ENCODE measurements at places on chromosomes 6 and 20.

GRCh38 chr20:50734730-50735679 lies 3.6 kb downstream of the PARD6B start:
- DNase-seq = no peak

DNA sequence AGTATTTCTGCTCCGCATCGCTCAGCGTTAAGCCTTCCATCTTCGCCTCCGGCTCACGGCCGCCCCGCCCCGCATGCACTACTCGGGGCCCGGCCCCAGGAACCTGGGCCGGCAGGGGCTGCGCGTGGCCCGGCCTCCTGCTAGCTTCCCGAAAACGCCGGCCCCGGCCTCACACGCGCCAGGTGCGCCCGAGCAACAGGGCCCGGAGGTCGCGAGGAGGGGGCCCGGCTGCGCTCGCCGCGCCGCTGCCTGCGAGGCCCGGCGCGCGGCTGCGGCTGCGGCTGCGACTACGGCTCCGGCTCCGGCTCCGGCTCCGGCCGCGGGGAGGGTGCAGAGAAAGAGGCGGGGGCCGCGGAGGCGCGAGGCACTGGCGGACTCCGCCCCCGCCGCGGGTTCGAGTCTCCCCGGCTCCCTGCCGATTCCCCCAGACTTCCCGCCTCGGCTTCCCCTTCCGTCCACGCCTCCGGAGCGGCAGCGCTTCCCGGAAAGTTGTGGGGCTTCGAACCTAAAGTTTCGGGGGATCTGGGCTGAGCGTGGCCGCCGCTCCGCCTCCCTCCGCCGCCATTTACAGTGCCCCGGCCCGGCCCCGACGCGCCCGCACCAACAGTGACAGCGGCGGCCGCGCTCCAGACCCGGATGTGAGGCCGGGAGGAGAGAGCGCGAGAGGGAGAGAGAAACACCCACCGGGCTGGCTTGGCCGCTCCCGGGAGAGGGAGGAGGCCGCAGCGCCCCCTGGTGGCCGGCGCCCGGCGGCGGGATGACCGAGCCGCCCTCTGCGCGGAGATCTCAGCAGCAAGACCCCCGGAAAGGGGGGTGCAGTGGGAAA lies at the start of gene REPS1:
TSS of gene REPS1 (minus strand) at position 611 of the 826 bp plus-strand sequence. CDS start at position 40, 571 bp downstream.
- DNase-seq = peak; percentile 96

- no peak for DNase-seq
Measured at GRCh38 chr6:119355157-119355556, 5.6 kb upstream of the MAN1A1 start.

DNA sequence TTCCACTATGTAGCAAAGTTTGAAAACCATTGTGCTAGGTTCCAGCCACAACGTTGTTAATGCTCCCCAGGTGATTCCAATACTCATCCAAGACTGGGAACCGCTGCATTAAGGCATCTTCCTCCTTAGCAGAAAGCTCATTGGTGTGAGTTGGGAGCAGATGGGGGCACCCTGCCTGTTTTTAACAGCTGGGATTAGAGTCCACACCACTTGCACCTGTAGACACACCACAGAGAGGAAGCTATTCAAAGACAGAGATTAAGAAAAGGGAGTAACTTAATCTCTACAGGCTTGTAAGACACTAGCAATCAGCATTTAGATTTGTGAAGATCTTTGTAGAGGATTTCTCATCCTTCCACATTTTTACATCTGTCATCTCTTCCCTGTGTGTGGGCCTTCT lies 333.9 kb upstream of the SOX4 start:
- no peak for DNase-seq

DNA sequence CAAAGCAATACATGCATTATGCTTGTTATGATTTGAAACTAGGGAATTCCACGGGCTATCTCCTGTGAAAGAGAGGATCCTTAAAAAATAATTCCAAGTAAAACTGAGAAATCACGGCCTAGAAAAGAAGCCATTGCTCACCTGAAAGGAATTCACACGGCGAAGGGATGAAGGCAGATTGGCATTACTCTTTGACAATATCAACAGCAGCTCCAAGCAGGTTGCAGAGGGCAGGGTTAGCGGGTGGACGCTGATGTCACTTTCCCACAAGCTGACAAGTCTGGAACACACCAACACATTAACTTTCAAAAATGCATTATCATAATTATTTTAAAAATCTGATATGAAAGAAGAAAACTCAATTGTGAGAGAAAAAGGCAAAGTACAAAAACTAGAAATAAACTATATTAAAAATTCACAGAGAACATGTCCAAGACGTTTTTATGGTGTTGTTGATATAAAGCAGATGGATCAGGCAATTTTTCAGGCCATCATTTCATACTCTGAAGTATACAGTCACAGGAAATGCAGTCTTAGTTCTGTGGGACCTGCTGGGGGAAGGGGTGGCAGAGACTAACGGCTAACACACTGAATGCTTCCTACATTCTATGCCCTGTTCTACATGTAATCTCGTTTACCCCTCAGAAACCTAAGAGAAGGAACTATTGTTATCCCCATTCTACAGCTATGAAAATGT lies 108.3 kb downstream of the UBE3D start:
- DNase-seq = no peak

DNA sequence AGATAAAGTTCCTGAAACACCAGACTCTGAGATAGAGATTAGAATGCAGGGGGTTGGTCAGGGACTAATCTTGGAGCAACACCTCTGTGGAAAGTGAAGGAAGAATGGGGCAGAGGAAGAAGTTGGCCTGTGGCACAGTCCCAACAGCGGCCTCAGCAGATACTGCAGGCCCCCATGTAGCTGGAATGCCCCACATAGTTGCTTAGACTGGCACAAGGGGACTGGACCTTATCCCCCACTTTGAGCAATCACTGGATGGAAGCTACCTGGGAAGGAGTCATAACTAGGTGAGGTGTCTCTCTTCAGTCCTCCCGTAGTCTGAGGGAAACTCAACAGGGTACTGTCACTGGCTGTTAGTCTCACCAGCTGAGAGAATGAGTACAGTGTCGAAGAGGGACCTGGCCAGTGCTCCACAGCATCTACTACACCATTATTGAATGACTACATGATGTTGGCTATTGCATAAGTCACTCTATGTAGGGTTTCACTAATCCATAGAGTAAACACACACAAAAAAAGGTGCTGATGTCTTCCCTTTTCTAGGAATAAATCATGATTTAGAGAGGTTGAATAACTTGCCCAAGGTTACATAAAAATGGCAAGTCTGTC lies 47.5 kb downstream of the ADGRG6 start:
- DNase-seq = no peak

- no peak for DNase-seq
Measured at GRCh38 chr6:100719883-100720682, 161.0 kb downstream of the ASCC3 start.

GRCh38 chr20:13349235-13349604 lies 128.1 kb downstream of the ISM1 start:
- DNase-seq = no peak

DNA sequence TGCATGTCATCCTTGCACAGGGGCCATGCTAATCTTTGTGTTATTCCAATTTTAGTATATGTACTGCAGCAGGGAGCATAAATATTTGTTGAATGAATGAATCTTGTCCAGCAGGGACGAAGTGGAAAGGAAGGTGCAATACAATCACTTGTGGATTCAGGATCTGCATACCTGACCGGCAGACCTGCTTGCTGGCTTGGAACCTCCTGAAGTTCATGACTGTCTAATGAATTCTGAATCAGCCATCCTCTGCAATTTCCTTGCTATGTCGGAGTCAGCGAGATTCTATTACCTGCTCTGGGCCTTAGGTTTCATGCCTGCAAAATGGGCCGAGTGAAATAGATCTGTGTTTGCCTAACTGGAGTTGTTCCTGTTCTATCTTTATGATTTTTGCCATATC lies 17.4 kb upstream of the NCOA3 start:
- DNase-seq = no peak

GRCh38 chr6:43683708-43684455 lies 3.7 kb downstream of the MRPS18A start:
- no peak for DNase-seq

- no peak for DNase-seq
Measured at GRCh38 chr6:5710936-5711335, 295.8 kb downstream of the NRN1 start.

GRCh38 chr6:49550492-49551077 lies at the start of gene C6orf141:
Gene C6orf141, plus strand, starts transcription at chr6:49550668. Its CDS starts 125 bp downstream, at chr6:49550793.
- peak; percentile 42 for DNase-seq

GRCh38 chr6:30613251-30614043 lies 3.6 kb downstream of the PPP1R10 start:
- no peak for DNase-seq

DNA sequence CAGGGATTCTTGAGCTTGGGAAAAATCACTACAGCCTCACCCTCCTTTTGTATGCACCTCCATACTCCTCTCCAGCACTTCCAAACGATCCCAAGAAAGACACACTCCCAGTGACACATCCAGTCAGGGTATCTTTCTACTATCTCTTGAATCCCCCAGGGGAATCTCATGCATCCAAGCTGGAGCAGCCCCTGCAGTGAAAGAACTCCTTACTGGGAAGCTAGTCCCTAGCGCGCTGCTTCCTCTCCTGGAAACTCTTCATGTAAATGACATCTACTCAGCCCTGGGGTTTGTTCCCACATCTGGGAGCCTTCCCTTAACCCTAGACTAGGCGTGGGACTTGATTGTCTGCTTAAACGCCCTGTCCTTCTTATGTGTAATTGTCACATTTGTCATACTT lies 329.1 kb upstream of the QKI start:
- no peak for DNase-seq

GRCh38 chr20:58160451-58161061 lies 67.9 kb downstream of the ANKRD60 start:
- DNase-seq = no peak

- no peak for DNase-seq
Measured at GRCh38 chr6:134626589-134626988, 308.7 kb upstream of the SGK1 start.

DNA sequence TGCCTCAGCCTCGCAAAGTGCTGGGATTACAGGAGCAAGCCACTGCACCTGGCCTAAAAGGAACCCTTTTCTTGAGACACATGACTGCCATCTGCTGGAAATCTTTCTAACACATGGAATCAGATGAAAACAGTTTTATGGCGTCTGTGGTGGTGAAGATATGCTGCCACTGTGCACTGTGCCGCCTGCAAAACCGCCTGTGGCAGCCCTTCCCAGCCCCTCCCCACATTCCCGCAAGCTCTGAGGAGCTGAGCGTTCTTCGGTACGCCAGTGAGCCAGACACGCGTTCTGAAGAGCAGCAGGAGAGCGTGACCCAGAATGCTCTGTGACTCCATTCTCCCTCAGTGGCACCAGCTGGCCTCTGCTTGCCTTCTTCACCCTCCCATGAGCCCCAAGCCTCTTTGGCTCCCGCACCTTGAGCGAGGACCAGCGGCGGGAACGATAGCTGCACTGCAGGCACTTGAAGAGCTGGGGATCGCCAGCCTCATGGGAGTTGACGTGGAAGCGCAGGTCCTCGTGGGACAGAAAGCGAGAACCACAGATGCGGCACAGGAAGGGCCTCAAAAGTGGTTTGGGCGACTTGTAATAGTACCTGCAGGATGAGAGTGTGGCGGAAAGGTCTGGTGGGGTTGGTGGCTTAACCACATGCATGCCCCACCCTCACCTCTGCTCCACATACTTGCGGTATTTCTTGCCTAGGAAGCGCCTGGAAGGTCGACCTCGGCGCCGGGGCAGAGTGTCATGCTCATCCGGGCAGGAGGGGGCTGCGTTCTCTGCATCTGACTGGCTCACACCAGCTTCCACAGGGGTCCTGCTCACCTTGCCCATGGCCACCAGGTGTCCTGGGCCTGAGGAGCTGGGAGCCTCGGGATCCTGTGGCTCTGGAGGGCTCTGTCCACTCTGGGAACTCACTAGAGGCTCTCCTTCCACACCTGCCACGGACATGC lies 8.7 kb downstream of the ZNF335 start:
- no peak for DNase-seq

GRCh38 chr6:169677096-169677495 lies 24.7 kb downstream of the WDR27 start:
- no peak for DNase-seq

DNA sequence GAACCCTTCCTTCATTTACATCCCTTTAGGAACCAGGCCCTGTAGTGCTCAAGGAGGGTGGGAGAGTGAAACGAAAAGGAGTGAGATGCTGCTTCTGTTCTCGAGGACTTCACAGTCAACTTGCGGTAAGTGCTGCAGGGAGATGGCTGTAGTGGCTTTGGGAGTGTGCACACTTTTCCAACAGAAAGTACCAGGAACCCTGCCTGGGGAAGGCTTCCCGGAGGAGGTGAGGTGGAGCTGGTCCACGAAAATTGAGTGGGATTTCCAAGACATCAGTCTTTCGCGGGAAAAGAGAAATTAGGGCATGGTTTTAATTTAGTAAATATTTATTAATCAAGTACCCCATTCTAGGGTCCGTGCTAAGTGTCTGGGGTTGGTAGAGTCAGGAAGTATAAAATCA lies 12.7 kb downstream of the TRIM31 start:
- DNase-seq = no peak

DNA sequence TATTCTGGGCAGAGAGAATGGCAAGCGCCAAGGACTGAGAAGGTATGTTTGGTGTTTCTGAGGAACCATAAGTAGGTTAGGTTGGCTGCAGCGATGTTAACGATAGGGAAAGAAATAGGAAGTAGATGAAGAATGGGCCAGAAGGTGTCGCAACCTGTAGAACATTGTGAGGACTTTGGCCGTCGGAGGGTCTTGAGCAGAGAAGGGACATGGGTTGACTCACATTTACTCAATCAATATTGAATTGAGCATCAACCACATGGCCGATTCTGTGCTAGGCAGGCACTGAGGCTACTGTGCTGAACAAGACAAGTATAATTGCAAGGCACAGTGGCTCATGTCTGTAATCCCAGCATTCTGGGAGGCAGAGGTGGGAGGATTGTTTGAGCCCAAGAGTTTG lies 26.8 kb upstream of the RPN2 start:
- DNase-seq = no peak

- no peak for DNase-seq
Measured at GRCh38 chr20:44367746-44368145, 12.2 kb downstream of the HNF4A start.

DNA sequence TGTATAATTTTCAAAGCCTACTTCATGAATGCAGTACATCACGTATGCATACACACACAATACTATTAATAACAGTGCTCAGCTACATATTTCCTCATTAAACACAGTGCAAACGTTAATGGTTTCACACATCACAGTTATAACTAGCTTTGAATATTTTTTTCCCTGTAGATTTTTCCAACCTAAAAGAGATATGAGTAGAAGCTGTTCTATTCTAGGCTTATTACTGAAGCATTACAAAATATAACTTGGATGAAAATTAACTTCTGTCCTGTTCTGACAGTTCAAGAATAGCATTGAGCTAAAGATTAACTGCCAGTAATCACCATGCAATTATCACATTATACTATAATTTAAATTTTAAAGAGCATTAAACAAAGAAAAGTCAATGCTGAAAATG lies 6.2 kb downstream of the LMBRD1 start:
- no peak for DNase-seq

DNA sequence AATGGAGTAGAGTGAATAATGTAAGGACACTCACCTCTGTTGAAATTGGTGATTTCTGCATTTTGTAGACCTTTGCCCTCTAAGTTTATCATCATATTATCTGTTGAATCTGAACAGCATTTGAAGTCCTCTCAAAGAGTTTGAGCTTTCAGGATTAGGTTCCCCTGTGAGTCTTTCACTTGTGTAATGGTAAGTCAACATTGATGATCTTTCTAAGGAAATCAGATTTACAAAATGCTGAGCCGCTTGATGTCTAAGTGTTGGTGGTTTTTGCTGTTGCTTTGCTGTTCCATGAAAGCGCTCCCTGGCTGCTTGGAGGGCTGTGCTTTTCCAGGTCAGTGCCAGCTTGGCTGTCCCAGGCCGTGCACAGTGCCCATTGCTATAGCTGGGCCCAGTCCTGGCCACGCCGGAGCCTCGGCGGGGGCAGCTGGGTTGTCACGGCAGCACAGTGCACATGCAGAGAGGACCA lies 33.8 kb upstream of the KIF25 start:
- no peak for DNase-seq

GRCh38 chr6:170279977-170280688 lies 10.7 kb downstream of the DLL1 start:
- DNase-seq = peak; percentile 66
